ENCODE measurements at places on chromosomes 11 and 22. TPM values are rescaled to one million over a fixed set of nuclear protein-coding genes. Genes with fewer than 3 reads are reported as not detected.

The POU2AF2 gene
- not detected for polyA plus RNA-seq

The C11orf86 gene
- not detected for polyA plus RNA-seq

The TSPAN32 gene
- polyA plus RNA-seq, result 153 TPM

The TMEM121B gene
- polyA plus RNA-seq, result 1.9 TPM

The LARGE1 gene
- polyA plus RNA-seq, result 0.13 TPM

Measured in CD14-positive monocyte (primary cell).